ENCODE measurements at places on chromosomes 13 and 19.

DNA sequence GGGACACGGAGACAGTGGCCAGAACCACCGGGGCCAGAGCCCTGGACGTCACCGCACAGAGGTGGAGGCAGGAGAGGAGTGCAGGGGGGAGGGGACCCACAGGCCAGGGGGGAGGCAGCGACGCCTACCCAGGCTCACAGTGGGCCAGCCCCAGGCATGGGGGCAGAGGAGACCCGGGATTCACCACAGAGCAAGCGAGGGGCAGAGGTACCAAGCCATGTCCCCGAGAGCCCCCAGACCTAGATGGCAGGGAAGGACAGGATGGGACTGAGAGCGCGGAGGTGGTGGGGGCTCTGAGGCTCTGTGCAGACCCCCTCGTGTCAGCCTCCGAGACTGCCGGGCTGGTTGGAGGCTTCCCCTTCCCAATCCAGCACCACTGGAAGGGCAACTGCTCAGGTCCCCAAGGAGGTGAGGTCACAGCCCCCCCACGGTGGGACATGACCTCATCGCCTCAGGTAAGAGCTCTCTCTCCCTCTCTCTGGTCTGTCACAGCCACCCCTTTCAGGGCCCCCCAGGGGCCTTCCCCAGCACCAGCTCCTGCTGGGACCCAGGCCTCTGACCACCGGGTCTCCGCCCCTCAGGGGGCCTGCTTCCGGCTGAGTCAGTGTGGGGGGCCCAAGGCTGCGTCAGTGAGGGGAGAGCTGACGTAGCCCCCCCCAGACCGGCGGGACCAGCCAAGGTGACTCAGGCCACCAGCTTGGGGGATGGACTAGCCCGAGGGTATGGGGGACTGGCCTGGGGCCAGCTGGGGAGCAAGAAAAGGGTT, 2.2 kb upstream of the IL11 start:
- DNase-seq = no peak

- DNase-seq = no peak
These were observed 76.2 kb downstream of the DHRS12 start for GRCh38 chr13:51727634-51728274.

DNA sequence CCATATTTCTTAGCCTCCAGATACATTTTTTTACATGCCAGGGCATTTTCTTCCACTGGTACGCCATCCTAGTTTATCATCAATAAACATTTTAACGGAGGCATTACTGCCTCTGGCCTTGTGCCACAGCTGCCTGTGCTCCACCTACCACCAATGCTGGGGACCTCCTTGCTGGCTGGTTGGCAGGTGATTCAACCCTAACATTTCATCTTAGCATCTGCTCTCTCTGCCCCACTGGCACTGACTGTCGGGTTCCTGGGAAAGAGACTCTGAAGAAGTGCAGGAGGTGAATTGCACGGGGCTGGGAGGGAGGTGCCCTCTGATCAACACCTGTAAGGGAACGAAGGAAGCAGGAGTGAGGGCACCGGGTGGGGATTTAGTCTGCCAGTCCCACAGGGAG, 51.4 kb upstream of the KCTD15 start:
- DNase-seq = no peak

DNA sequence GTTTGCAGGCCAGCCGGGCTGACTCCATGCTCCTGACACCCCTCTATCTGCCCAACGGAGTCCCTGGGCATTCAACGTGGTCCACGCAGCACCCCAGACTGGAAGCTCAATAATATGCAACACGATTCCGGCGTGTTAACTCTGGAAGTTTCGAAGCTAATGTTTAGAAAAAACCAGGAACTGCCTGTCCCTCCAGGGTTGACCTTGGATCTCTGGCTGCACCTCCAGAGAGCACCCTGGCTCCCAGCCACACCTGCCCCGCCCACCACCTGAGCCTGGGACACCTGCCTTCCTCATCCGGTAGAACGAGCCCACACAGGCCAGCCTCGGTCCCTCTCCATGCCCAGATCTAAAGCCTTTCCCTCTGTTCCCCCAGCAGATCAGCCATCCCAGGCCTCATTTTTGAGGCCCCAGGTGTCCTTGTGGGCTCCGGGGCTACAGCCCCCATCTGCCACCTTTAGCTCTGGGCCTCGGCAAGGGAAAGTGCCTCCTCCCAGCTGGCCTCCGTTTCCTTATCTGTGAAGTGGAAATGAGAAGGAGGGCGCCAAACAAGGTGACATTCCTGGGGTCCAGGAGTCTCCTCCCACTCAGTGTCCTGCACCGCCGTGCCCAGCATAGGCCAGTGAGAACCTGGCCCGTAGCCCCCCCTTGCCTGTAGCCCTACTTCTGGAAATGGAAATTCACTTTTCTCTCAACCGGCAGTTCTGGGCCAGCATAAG, 38.7 kb downstream of the KLF2 start:
- no peak for DNase-seq

DNA sequence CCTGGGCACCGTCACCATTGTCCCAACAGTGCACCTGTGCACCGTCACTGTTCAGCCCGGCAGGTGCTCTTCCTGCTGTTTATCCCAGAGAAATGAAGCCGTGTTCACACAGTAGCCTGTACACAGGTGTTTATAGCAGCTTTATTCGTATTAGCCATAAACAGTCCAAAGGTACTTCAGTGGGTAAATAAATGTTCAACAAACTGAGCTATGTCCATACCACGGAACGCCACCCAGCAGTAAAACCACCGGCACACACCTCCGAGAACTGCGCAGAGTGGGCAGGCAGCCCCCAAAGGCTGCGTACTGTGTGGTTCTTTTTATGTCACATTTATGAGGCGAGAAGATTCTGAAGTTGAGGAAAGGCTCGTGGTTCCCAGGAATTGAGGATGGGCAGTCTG, 44.9 kb upstream of the DCUN1D2 start:
- DNase-seq = no peak

DNA sequence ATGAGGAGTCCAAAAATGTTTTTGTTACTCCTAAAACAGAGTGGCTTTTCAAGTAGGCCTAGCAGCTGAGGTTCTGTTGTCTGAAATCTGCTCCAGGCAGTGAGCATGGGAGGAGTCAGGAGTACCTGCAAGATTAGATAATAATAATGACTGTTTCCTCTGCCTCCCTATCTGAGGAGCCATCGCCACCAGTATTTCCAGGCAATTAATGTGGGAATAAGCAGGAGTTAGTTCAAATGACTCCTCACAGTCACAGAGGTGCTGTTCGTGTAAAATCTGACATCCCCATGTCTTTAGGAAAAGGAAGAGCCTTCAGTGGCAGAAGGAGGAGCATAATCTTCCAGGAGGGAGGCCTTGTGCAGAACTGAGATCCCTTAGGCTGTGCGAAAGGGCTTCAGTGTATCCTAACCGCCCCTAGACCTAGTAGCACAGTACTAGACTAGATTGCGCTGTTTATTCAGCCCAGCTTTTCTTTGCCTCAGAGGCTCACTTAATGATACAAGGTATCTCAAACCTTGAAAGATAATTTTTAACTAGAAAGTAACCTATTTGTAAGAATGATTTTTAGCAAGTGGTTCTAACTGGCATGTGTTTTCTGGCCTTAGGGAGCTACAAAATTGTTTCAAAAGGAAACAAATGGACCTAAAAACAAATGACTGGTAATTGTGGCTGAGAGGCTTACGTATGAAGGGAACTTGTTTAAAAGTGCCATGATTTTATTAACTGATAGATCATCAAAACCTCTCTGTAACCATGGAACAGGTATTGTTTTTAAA, 49.0 kb downstream of the FREM2 start:
- no peak for DNase-seq

GRCh38 chr19:17530586-17530985, 19.1 kb downstream of the PGLS start:
- DNase-seq = no peak

DNA sequence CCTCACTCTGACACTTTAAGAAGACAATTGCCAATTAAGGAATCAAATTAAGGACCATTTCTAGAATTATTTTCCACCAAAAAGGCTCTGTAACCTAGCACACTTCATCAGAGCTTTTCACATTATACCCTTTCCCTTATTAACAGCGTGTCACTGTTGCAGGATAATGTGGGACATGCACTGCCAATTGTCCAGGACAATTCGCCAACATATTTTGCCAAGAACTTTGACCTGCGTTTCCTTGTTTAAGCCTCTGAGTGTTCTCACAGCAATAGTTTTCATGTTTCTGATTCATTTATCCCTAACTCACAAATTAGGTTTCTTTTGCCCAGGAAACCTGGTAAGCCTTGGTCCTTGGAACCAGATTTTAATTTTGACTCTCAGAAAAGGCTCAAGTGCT, 13.3 kb downstream of the COL4A1 start:
- no peak for DNase-seq

GRCh38 chr13:67410645-67411044, 180.5 kb upstream of the PCDH9 start:
- no peak for DNase-seq

GRCh38 chr13:88000239-88000638, 329.1 kb downstream of the SLITRK5 start:
- no peak for DNase-seq

DNA sequence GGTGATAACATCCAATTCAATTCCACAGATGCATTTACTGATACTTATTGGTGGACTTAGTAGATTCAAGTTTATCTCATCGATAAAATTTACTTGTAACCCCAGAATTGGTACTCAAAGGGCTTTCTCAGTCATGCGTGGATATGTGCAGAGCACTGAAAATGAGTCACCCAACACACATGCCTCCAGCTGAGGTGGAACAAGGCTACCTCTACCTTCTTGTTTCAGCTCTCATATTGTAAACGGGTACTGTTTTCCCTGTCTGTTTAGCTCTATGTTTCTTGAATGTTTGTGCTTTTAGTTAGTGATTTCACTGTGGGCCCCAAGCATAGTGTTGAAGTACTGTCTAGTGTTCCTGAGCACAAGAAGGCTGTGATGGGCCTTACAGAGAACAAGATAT, 1.5 kb downstream of the LRRC63 start:
- no peak for DNase-seq

- DNase-seq = no peak
These were observed 9.2 kb downstream of the GPATCH1 start for GRCh38 chr19:33090179-33090578.

- DNase-seq = no peak
These were observed 1411.0 kb upstream of the SLC10A2 start for GRCh38 chr13:104477261-104477660.

GRCh38 chr13:99698010-99698815, 196.9 kb downstream of the TM9SF2 start:
- no peak for DNase-seq

- DNase-seq = no peak
These were observed 172.2 kb upstream of the SLC10A2 start for GRCh38 chr13:103238441-103238840.

GRCh38 chr19:8638078-8638619, 7.7 kb downstream of the NFILZ start:
- DNase-seq = no peak

GRCh38 chr19:8210421-8211101, 1.4 kb downstream of the CERS4 start:
- peak; percentile 28 for DNase-seq

DNA sequence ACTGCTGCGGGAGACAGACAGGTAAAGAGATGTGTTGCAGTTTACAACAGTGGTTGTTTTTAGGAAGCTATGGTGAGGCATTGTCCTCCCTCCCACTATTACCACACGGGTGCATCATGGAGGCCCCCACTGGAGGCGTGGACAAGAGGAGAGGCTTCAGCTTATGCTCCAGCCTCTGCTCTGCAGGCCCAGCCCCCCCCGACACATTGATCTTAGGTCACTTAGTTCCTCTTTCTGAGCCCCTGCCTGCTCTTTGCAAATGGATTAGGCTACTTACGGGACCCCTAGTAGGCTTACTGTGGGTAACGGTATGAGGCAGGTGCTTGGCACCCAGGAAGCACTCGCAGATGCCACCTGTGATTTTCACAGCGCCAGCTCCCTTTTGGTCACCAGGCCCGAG, 123.9 kb downstream of the SLC7A1 start:
- DNase-seq = no peak

DNA sequence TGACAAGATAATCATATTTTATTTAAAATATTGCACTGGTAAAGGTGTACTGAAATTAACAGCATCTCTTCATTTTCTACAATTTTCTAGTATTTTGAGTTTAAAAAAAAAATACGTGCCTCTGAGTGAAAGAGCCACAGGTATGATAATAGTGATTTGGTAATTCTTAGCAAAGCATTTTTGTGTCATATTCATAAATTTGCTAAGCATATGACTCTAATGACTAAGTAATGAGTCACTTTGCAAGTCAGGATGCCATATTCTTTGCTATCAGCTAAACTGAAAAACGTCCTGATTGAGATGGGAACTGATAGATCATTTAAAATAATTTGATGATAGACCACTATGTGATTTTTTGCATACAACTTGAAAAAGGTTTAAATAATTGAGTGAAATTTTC, 136.1 kb upstream of the IRS2 start:
- no peak for DNase-seq

GRCh38 chr19:12331211-12331941, 2.1 kb downstream of the ZNF563 start:
- peak; percentile 35 for DNase-seq

DNA sequence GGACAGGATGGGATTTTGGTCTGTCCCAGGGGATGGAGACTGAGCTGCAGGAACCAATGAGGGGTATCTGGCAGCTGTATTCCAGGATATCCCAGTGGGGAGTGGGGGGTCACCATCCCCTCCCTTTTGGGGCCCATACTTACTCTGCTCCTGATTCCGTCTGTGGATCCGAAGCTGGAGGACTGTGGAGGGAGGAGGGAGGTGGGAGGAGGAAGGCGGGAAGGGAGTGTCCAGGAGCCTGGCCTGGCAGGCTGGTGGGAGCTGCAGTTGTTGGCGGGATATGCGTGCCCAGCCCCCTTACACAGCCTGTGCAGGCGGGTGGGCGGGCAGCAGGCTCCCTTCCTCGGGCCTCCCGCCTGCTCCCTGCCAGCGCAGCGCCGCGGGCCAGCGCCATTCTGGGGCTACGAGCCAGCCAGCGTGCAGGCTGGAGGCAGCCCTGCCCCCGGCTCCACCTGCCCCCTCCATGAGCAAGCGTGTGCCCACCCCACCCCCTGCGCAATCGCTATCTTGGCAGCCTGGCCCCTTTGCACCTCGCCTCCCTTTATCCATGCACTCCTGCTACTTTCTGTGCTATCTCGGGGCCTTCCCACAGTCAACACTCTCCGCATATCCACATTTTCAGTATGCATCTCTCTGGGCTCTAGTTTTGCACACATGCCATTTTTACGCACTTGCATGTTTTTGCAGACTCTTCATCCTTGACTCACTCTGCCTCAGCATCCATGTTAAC, 2.8 kb downstream of the MAMSTR start:
- no peak for DNase-seq

DNA sequence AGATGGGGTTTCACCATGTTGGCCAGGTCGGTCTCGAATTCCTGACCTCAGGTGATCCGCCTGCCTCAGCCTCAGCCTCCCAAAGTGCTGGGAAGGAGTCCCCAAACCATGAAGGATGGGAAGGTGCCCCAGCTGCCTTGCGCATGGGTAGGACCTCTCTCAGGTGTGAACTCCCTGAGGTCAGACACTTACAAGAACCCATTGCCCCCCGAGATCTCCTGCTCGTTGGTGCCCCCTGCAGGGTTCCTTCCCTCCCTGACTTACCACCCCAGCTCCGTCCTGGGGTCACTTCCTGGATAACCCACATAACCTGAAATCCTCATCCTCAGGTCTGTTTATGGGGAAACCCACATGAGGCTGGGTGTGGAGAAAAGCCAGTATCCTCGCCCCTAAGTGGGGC, 41.7 kb downstream of the UNC13A start:
- no peak for DNase-seq

Data from memory B cell (primary cell).